Breast epithelium (tissue), 4 donors: ENCODE measurements at places on chromosomes 5 and 9. TPM values are rescaled to one million over a fixed set of nuclear protein-coding genes. Genes with fewer than 3 reads are reported as not detected.
A peak's percentile ranks its signal among the peaks of the same experiment; 100 is the strongest.

- DNase-seq, result no peak
- no peaks in the 10 kb centered on the region for H3K27me3 ChIP-seq
- H3K4me3 ChIP-seq, result no peak overlapping the region
- H3K4me1 ChIP-seq, result no peaks in the 10 kb centered on the region
- no peak overlapping the region for H3K27ac ChIP-seq
Observed at GRCh38 chr9:117091529-117091928, 323.3 kb downstream of the ASTN2 start.

DNA sequence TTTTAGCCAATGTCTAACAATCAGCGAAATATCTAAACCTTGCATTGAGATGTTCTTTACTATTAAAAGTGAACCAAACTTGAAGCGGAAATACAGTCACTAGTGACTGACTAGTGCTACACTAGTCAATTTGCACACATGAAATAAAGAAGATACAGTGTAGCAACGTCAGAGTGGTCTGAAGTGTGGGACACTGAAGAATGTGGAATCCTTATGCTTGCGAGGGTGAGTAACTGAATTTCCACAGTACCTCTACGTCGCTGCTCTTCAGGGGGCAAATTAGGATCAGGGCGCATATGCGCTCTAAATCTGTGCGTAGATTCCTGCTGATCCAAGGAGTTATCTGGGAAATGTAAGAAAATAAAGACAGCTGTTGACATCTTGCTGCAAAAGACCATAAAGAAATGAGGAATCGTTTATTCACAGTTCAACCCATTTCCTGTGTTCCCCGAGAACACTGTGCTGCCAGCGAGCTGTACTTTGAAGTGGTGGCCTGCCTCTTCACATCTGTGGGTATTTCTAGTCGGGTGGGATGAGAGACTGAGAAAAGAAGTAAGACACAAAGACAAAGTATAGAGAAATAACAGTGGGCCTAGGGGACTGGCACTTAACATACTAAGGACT, 39.8 kb upstream of the FLT4 start:
- H3K4me3 ChIP-seq, result no peak overlapping the region
- no peak for DNase-seq
- no peaks in the 10 kb centered on the region for H3K36me3 ChIP-seq
- H3K27me3 ChIP-seq, result peaks cover 14% of the 10 kb centered on the region
- no peaks in the 10 kb centered on the region for H3K4me1 ChIP-seq

- H3K27ac ChIP-seq, result peak overlapping the region; percentile 94
- no peak for DNase-seq
- no peaks in the 10 kb centered on the region for H3K36me3 ChIP-seq
- H3K27me3 ChIP-seq, result no peaks in the 10 kb centered on the region
Observed at GRCh38 chr9:111599955-111600343, 502 bp upstream of the PTGR1 start.

Gene ENTR1
- 54.4 TPM for total RNA-seq

- H3K4me3 ChIP-seq, result no peak overlapping the region
- H3K4me1 ChIP-seq, result no peaks in the 10 kb centered on the region
- no peaks in the 10 kb centered on the region for H3K36me3 ChIP-seq
- no peak for DNase-seq
- no peaks in the 10 kb centered on the region for H3K27me3 ChIP-seq
Observed at GRCh38 chr5:154218786-154219185, 28.3 kb downstream of the GALNT10 start.

Gene CTXN3
- total RNA-seq, result not detected

DNA sequence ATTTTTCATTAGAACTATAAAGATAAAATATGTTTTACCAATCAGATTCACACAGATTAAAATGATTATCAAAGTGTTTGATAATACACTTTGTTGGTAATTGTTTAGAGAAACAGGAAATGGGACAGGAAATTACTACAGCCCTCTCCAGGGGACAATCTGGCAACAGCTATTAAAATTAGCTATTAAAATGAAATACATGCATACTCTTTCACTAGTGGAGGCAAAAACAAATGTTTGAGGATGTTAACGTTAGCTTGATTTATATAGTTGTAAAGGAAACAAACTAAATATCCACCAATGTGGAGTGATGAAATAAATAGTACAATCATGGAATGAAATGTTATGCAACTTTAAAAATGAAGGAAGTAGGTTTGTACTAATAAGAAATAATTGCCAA, 53.7 kb downstream of the TARS1 start:
- H3K27me3 ChIP-seq, result no peaks in the 10 kb centered on the region
- H3K36me3 ChIP-seq, result no peaks in the 10 kb centered on the region
- H3K4me1 ChIP-seq, result no peaks in the 10 kb centered on the region
- DNase-seq, result no peak

Gene CAMK4
- 0.98 TPM for total RNA-seq

- H3K4me1 ChIP-seq, result no peaks in the 10 kb centered on the region
- no peaks in the 10 kb centered on the region for H3K36me3 ChIP-seq
- no peaks in the 10 kb centered on the region for H3K27me3 ChIP-seq
- H3K27ac ChIP-seq, result peak overlapping the region; percentile 1
- H3K4me3 ChIP-seq, result no peak overlapping the region
Observed at GRCh38 chr9:94973451-94973941, 247.0 kb downstream of the AOPEP start.

DNA sequence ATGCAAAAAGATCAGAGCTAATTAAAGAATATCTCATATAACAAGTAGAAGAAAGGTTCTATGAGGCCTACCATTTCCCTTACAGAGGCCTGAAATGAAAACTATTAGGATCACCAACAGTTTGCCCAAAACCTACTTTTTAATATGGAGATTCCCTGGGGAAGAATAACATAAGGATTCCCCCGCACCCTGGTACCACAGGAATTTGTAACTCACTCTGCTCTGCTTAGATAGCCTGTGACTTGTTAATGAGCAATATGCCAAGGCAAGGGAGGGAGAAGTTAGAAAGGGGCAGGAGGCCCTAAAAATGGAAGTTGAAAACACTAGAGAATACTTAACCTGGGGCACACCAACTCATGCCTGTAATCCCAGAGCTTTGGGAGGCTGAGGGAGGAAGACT, 107.0 kb downstream of the CDH6 start:
- DNase-seq, result no peak
- no peaks in the 10 kb centered on the region for H3K4me1 ChIP-seq
- no peaks in the 10 kb centered on the region for H3K36me3 ChIP-seq
- H3K4me3 ChIP-seq, result no peak overlapping the region
- no peaks in the 10 kb centered on the region for H3K27me3 ChIP-seq

Gene NNT
- total RNA-seq, result 137 TPM

GRCh38 chr5:71452876-71453275, 2.6 kb upstream of the BDP1 start:
- no peaks in the 10 kb centered on the region for H3K4me1 ChIP-seq
- no peaks in the 10 kb centered on the region for H3K36me3 ChIP-seq
- H3K27ac ChIP-seq, result no peak overlapping the region
- no peaks in the 10 kb centered on the region for H3K27me3 ChIP-seq
- no peak overlapping the region for H3K4me3 ChIP-seq

DNA sequence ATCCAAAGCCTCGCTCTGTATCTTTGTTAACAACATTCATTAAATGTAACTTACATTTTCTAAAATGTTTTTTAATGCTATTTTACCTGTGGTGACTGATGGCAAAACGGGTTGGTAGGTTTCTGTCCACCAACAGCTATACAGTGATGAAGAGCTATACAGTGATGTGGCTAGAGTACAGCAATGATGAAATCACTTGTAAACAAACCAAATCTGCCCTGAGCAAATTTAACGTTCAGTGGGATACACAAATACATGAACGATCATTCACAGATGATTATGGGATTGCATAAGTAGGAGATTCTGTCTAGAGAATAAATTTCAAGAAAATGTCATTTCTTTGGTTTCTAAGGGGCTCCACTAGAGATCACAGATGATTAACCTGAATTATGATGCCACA, 132.7 kb downstream of the MPDZ start:
- H3K4me3 ChIP-seq, result no peak overlapping the region
- H3K4me1 ChIP-seq, result no peaks in the 10 kb centered on the region
- no peak overlapping the region for H3K27ac ChIP-seq
- H3K36me3 ChIP-seq, result peaks cover 4% of the 10 kb centered on the region

- H3K27ac ChIP-seq, result peak overlapping the region; percentile 73
- DNase-seq, result no peak
- no peaks in the 10 kb centered on the region for H3K36me3 ChIP-seq
- H3K4me1 ChIP-seq, result peaks cover 8% of the 10 kb centered on the region
- no peak overlapping the region for H3K4me3 ChIP-seq
Observed at GRCh38 chr5:14256756-14257393, 113.7 kb downstream of the TRIO start.

Gene CXCL14
- 45.5 TPM for total RNA-seq

GRCh38 chr9:109289186-109289585, 31.7 kb downstream of the EPB41L4B start:
- no peaks in the 10 kb centered on the region for H3K36me3 ChIP-seq
- no peak for DNase-seq
- peak overlapping the region; percentile 75 for H3K27ac ChIP-seq

DNA sequence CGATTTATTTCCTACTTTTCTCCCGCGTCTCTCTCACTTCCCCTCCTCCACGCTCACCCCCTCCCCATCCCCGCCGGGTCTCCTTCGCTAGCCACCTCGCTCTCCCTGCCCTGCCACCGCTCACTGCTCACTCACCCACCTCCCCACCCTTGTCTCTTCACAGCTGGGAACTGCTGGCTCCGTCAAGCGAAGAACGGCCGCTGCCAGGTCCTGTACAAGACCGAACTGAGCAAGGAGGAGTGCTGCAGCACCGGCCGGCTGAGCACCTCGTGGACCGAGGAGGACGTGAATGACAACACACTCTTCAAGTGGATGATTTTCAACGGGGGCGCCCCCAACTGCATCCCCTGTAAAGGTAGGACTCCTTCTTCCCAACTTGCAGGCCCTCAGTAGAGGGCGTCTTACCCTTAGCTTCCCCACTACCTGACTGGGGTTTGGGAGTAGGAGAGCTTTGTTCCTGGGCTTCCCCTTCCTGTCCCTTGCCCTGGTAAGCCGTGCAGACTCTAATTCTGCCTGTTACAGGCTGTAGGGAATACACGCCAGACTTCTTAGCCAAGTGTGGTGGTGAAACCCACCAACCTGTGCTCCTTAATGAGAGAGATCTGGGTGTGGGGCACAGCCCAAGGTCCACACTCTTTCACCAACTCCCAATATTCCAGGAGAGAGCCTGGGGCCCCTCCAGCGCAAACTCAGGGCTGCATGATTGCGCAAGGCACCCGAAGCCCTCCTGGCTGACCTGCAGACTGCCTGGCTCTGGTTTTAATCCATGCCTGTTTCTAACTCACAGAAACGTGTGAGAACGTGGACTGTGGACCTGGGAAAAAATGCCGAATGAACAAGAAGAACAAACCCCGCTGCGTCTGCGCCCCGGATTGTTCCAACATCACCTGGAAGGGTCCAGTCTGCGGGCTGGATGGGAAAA, 2.5 kb downstream of the FST start:
- H3K36me3 ChIP-seq, result no peaks in the 10 kb centered on the region
- H3K4me1 ChIP-seq, result no peaks in the 10 kb centered on the region
- peak overlapping the region; percentile 58 for H3K27ac ChIP-seq
- H3K27me3 ChIP-seq, result no peaks in the 10 kb centered on the region

Gene KIF24
- 1.3 TPM for total RNA-seq

Gene PTGER4
- total RNA-seq, result 31.5 TPM

GRCh38 chr9:419571-420171, 205.0 kb downstream of the DOCK8 start:
- H3K27ac ChIP-seq, result no peak overlapping the region
- no peaks in the 10 kb centered on the region for H3K27me3 ChIP-seq
- no peaks in the 10 kb centered on the region for H3K4me1 ChIP-seq
- no peak overlapping the region for H3K4me3 ChIP-seq
- DNase-seq, result no peak

Gene EXD3
- total RNA-seq, result 20.6 TPM

- no peaks in the 10 kb centered on the region for H3K36me3 ChIP-seq
- no peak overlapping the region for H3K4me3 ChIP-seq
- no peak for DNase-seq
- H3K27ac ChIP-seq, result no peak overlapping the region
Observed at GRCh38 chr5:17433406-17433805, 64.6 kb upstream of the TAF11L2 start.

Gene TSLP
- total RNA-seq, result 0.44 TPM

GRCh38 chr5:90855296-90856010, 296.9 kb downstream of the ADGRV1 start:
- no peaks in the 10 kb centered on the region for H3K4me1 ChIP-seq
- no peak overlapping the region for H3K27ac ChIP-seq
- H3K4me3 ChIP-seq, result no peak overlapping the region
- H3K36me3 ChIP-seq, result no peaks in the 10 kb centered on the region
- H3K27me3 ChIP-seq, result no peaks in the 10 kb centered on the region
- DNase-seq, result no peak

Gene DNAI1
- 3.2 TPM for total RNA-seq

Gene TMEM171
- total RNA-seq, result not detected

GRCh38 chr9:15959663-15960062, 406.8 kb downstream of the CCDC171 start:
- H3K4me1 ChIP-seq, result no peaks in the 10 kb centered on the region
- H3K36me3 ChIP-seq, result no peaks in the 10 kb centered on the region
- no peaks in the 10 kb centered on the region for H3K27me3 ChIP-seq

Gene LTC4S
- total RNA-seq, result 8.8 TPM

Gene AHRR
- total RNA-seq, result 0.98 TPM

DNA sequence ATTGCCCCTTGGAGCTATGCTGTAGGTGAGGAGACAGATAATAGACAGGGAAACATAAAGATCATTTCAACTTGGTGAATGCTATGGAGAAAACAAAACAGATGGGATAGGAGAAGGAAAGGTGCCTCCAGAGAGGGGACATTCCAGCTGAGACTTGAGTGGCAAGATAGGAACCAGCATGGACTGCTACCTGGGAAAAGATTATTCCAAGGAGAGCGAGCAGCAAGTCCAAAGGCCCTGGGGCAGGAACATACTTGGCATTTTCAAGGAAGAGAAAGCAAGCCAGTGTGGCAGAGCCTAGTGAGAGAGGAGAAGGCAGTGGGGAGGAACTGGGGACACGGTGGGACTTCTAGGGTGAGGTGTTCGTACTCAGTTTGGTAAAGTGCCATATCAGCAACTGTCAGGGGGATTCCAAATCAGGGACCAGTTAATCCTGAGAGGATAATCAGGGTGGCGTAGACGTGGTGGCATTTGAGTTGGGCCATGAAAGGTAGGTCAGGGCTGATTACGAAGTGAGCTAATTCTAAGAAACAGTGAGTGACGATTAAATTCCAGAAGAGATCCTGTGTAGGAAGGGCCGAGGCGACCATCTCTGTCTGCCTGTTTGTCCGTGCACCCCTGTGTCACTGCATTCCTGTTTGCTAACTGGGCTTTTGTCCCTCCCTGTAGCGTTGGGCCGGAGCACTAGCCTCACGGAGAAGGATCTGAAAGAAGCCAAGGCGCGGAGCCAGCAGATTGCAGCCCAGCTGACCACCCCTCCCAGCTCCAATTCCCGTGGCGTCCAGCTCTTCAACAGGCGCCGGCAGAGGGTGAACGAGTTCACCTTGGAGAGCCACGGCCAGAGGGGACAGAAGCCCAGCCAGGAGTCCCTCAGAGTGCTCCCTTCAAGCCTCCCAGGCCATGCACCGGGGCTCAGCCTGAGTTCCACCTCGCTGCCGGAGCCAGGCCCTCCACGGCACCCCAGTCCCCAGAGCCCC, 7.1 kb downstream of the SYNPO start:
- no peak for DNase-seq
- peak overlapping the region; percentile 11 for H3K4me3 ChIP-seq
- no peaks in the 10 kb centered on the region for H3K27me3 ChIP-seq
- peaks cover 16% of the 10 kb centered on the region for H3K4me1 ChIP-seq
- H3K36me3 ChIP-seq, result no peaks in the 10 kb centered on the region
- H3K27ac ChIP-seq, result peak overlapping the region; percentile 54

Gene GABRP
- 241 TPM for total RNA-seq

Gene KLHL3
- 4.5 TPM for total RNA-seq

GRCh38 chr5:66039701-66040100, 104.4 kb upstream of the SREK1 start:
- DNase-seq, result no peak
- no peak overlapping the region for H3K4me3 ChIP-seq
- no peaks in the 10 kb centered on the region for H3K36me3 ChIP-seq

GRCh38 chr9:116504893-116505480, 182.1 kb upstream of the TRIM32 start:
- H3K36me3 ChIP-seq, result no peaks in the 10 kb centered on the region
- no peaks in the 10 kb centered on the region for H3K4me1 ChIP-seq
- H3K4me3 ChIP-seq, result no peak overlapping the region
- no peaks in the 10 kb centered on the region for H3K27me3 ChIP-seq
- DNase-seq, result no peak
- no peak overlapping the region for H3K27ac ChIP-seq
